ENCODE measurements at places on chromosomes 2 and 18. TPM values are rescaled to one million over a fixed set of nuclear protein-coding genes. Genes with fewer than 3 reads are reported as not detected.

- no peaks in the 10 kb centered on the region for H3K36me3 ChIP-seq
- H3K4me3 ChIP-seq, result no peak overlapping the region
- H3K27ac ChIP-seq, result no peak overlapping the region
- peaks cover 2% of the 10 kb centered on the region for H3K27me3 ChIP-seq
- peak; percentile 61 for DNase-seq
Observed at GRCh38 chr2:98412751-98413458, 31.8 kb upstream of the INPP4A start.

GRCh38 chr2:37354531-37354930 lies 10.1 kb downstream of the QPCT start:
- no peak for DNase-seq
- no peak overlapping the region for H3K27ac ChIP-seq
- H3K4me3 ChIP-seq, result no peak overlapping the region

Gene COL4A4
- total RNA-seq, result 14.0 TPM

DNA sequence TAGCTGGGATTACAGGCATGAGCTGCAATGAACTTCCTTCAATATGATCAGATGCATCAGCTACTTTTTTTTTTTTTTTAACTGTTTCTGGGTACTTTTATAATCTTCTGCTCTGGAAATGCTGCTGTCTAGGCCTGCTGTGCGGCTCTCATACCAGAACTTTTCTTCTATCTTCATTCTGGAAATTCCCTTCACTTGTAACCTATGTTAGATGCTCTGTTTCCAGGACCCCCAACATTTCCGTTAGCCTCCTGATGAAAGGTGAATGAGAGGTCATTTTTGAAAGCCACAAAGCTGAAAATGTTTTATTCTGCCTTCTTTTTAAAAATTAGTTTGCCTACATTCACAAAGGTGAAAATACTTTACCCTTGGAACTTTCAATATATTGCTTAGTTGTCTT lies 8.6 kb downstream of the AGFG1 start:
- DNase-seq, result no peak
- H3K27ac ChIP-seq, result no peak overlapping the region
- no peak overlapping the region for H3K4me3 ChIP-seq
- no peaks in the 10 kb centered on the region for H3K36me3 ChIP-seq
- no peaks in the 10 kb centered on the region for H3K27me3 ChIP-seq

Gene CABYR
- total RNA-seq, result 1.6 TPM
